AG09319 (cell line): ENCODE measurements at places on chromosomes 2 and 18.

DNA sequence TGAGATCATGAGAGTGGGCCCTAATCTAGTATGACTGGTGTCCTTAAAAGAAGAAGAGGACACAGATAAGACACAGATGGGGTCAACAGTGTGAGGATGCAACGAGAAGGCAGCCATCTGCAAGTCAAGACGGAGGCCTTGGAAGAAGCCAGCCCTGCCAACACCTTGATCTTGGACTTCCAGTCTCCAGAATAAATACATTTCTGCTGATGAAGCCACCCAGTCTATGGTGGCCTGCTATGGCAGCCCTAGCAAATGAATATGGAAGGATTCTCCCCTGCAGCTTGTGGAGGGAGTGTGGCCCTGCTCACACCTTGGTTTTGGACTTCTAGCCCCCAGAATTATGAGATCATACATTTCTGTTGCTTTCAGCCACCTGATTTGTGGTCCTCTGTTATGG is 12.3 kb downstream of the CTIF start:
- DNase-seq = no peak

- DNase-seq = no peak
Observed at GRCh38 chr18:7941533-7941932, 374.4 kb downstream of the PTPRM start.

- no peak for DNase-seq
Observed at GRCh38 chr2:83827618-83828017, 631.5 kb downstream of the SUCLG1 start.

DNA sequence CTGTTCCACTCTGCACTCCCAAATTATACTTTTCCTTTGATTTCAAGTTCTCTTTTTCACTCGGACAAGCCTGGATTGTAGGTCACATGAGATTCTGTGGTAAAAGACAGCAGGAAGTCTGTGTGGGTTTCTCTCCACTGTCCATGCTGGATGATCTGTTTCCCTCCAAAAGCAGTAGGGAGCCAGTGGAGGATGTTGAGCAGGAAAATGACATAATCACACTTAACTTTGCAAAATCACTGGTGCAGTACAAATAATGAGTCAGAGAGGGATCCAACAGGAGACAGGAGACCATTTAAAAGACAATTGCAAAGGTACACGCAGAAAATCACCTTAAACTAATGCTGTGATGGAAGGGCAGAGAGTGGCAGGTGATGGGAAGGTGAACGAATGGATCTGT is 301.3 kb downstream of the ZNF407 start:
- DNase-seq = no peak

- no peak for DNase-seq
Observed at GRCh38 chr2:236936446-236936940, 149.2 kb upstream of the COPS8 start.

DNA sequence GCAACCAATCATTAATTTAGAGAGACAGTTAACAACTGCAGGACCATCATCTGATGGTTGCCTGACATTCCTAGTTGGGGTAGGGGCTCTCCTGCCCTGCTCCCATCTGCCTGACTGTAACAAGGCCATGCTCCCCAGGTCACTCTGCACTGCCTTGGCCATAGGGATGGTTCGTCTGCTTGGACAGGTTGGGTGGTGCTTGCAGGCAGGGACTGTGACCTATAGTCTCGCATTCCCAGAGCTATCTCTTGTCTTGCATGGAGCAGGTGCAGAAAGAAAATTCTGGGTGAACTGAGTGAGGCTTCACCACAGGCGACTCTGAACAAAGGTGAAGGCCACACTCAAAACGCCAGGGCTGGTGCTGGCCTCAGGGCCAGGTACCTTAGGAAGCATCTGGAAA is 64.7 kb downstream of the EMILIN2 start:
- DNase-seq = no peak

GRCh38 chr2:45329045-45329677 is 281.9 kb downstream of the SRBD1 start:
- no peak for DNase-seq

- DNase-seq = no peak
Observed at GRCh38 chr2:202378662-202379358, 2.7 kb downstream of the BMPR2 start.

GRCh38 chr2:171858397-171858958 is 35.6 kb downstream of the SLC25A12 start:
- DNase-seq = no peak

DNA sequence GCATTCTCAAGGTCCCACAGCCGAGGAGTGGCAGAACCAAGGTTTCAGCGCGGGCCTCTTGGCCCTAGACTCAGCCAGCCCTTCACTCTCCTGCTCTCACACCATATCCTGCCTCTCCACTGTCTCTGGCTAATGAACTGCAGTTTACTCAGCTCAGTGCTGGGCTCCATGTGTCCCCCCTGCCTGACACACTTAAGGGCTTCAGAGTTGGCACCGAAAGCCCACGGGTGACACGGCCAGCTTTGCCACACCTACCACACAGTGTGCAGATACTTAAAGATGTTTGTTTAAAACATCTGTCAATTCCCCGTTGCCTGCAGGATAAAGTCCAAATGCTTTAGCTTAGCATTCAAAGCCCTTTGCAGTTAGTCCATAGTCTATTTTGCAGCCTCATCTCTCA is 241.2 kb downstream of the SEPTIN10 start:
- no peak for DNase-seq

DNA sequence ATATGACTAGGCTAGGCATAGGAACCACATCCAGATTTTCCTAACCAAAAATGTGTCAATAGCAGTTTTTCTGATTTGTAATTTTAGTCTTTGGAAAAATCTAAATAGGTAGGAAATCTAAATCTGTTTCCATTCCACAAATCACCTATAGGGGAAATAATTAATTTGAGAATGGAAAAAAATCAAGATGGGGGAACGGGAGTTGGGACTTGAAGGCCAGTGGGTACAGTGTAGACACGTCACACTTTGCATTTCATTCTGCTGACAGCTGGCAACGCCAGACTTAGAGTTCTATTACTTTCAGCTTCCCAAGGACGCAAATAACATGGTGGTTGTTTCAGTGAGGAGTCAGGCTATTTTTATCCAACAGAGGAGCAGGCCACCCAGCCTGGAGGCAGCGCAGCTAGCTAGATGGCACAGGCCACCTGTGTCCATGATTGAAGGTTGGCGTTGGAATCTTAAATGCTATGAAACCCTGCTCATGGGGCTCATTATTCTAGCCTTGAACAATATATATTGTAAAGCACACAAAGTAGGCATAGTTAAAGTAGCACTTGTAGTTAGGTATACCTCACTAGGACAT is 23.4 kb downstream of the HNRNPA3 start:
- no peak for DNase-seq

GRCh38 chr2:130335226-130335625 is 7.5 kb upstream of the IMP4 start:
- DNase-seq = no peak

DNA sequence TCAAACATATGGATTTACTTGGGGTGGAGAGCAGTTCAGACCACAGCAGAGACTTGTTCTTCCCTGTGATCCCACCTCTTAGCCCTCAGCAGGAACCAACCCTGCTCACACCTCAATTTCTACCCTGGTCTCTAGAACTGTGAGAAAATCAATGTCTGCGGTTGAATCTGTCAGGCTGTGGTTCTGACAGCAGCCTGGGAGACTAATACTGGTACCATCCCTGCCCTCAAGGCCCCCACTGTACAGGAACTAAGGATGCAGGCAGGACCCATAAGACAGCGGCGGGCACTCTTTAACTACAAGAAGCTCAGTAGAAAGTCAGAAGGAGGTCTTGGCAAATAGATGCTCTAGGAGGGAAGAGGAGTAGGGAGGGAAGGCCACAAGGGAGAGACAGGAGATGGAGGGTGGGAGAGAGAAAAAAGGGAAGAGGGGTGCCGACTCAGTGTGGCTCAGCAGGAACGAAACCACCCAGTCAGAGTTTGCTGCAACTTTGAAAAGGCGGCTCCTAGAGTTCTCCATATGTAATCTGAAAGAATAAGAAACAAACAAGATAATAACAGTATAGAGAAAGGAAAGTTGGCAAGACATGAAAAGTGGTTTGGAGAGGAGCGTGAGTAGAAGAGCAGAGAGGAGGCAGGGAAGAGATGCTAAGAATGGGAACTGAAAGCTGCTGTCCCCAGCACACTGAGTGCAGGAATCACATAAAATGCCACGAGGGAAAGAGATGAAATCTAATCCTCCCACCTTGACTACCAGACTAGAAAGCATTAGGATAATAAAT is 323.9 kb upstream of the ID2 start:
- DNase-seq = no peak

DNA sequence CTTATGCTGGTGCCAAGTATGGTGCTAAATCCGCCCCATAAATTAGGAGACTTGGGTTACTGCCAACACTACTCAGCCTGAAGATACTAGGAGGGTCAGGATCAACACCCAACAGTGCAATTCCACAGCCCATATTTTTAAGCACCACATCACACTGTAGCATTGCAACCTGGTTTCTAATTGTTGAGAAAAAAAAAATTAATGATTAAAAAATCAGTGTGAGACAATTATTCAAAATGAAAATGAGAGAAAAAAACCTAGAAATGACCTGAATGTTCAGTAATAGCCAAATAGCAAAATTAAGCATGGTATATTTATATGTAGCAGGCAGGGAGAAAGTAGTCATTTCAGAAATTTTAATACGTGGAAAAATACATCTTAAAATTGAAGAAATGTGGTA is 29.2 kb upstream of the HNRNPLL start:
- DNase-seq = no peak

DNA sequence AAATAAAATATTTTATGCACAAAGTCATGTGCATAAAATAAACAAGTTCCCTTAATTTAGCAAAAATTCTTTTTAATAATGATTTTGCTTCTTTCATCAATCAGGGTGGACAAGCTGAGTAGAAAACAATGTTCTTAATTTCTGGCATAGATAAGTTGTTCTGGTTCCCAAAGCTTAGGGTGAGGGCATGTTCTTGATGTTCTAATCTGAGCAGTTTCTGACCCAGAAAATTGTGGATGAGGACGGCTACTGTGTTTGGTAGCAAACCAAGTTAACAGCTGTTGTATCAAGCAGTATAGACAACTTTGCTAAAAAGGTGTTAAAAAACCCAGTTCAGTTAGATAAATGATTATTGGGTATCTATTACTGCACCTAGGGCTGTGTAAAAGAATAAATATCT is 158.9 kb downstream of the PDE1A start:
- no peak for DNase-seq

DNA sequence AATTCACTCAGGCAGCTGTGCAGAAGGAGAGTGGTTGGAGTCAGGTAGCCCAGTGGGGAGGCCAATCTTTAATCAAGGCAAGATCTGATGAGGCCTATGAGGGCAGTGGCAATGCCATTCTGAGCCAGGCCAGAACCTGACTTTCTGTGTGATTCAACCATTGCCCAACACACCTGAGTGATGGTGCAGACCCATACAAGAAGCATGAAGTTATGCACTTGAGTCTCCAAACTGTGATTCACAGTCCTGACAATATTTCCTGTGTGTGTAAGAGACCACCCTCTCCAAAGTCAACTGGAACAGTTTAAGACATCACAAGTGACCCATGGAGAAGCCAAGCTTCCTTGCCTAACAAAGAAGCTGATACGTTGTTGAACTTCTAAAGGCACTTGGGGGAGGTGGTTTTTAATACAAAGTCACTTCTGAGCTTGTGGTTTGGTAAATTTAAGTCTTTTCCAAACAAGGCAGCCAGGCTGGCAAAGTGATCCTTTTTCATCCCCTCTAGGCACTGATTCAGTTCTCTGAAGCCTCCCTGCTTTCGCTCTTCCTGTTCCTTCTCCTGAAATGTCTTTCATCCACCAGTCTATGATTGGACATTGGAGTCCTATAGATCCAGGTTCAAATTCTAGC is 49.0 kb downstream of the VSNL1 start:
- no peak for DNase-seq

DNA sequence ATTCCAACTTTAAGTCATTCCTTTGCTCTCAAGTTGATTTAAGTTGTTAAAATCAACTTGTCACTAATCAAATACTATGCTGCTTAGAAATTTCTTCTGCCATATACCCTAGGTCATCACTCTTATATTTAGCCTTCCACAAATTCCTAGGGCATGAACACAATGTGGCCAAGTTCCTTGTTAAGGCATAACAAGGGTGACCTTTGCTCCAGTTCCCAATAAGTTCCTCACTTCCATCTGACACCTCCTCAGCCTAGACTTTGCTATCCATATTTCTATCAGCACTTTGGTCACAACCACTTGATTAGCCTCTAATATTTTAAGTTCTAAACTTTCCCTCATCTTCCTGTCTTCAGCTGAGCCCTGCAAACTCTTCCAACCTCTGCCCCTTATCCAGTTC is 9.9 kb upstream of the TMEM37 start:
- DNase-seq = no peak

- no peak for DNase-seq
Observed at GRCh38 chr2:84970210-84970867, 622 bp upstream of the KCMF1 start.

GRCh38 chr2:70931376-70932000 is 4.2 kb upstream of the ATP6V1B1 start:
- no peak for DNase-seq

GRCh38 chr2:188984680-188985079 is 10.5 kb downstream of the COL3A1 start:
- DNase-seq = peak; percentile 61

GRCh38 chr2:70552501-70553333 is 909 bp downstream of the TGFA start:
- DNase-seq = no peak

DNA sequence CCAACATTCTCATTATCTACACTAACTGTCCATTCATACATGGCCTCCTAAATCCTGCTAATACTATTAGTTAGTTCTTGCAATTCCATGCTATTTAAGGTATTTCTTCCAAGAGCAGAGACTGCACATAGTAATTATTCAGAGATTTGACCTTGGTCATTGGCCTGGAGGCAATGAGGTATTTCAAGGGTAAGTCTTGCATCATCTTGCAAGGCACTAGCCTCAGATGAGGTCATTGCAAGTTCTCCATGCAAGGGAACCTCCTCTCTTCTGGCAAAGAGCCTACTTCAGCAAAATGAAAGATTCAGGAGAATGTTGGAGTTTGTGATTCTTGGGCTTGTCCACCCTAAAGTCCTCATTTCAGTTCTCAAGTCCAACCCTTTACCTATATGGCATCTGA is 48.5 kb upstream of the IKZF2 start:
- peak; percentile 36 for DNase-seq

GRCh38 chr18:55900380-55900779 is 312.4 kb upstream of the TCF4 start:
- DNase-seq = no peak

- no peak for DNase-seq
Observed at GRCh38 chr2:20675701-20676352, 8.9 kb downstream of the GDF7 start.

- DNase-seq = no peak
Observed at GRCh38 chr2:12032398-12032797, 286.0 kb downstream of the LPIN1 start.

GRCh38 chr2:168030862-168031624 is 216.4 kb downstream of the STK39 start:
- peak; percentile 18 for DNase-seq

DNA sequence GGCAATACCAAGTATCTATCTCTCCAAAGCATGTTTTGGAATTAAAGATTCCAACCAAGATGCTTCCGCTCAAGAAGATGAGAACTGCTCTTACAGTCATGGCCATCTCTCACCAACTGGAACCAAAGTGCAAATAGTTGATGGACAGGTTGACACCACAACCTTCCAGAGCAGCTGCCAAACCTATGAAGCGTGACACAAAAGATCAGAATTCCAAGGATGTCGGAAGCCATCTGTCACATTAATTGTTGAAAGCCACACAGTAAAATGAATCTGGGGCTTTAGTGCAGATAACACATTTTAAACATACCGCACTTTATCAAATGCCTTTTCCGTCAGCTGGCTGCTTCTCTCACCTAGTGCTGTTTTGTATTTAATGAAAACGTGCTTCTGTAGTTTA is 195.7 kb downstream of the CDH20 start:
- DNase-seq = no peak
